ENCODE measurements at places on chromosomes 1 and 21.
A peak's percentile ranks its signal among the peaks of the same experiment; 100 is the strongest.

GRCh38 chr21:41641821-41642701 lies 124.8 kb downstream of the RIPK4 start:
- peak; percentile 94 for DNase-seq

GRCh38 chr1:184753117-184753516 lies 1.5 kb downstream of the EDEM3 start:
- no peak for DNase-seq

- peak; percentile 48 for DNase-seq
Measured at GRCh38 chr1:156140879-156141707, 12.3 kb upstream of the SEMA4A start.

GRCh38 chr1:231091415-231091814 lies 51.4 kb upstream of the FAM89A start:
- no peak for DNase-seq

GRCh38 chr1:161940866-161941591 lies 82.6 kb downstream of the OLFML2B start:
- peak; percentile 21 for DNase-seq

- no peak for DNase-seq
Measured at GRCh38 chr1:170351366-170351946, 180.5 kb upstream of the GORAB start.

DNA sequence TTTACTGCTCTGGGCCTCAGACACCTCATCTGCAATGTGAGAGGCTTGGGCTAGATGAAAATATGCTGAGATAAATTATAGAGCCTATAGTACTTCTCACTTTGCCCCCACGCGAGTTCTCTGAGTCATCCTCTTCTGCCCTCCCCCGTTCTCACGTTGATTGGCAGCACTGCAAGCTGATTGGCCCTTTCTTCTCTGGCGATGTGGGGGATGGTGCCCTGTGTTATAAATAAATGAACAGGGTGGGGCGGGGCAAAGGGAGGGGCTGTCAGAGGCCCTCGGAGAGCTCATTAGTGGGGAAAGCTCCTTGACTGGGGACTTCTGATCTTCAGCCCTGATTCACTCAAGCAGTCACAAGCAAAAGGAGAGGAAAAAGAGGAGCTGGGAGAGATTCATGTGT lies 64.3 kb upstream of the ZC3H12A start:
- no peak for DNase-seq

- no peak for DNase-seq
Measured at GRCh38 chr21:14484188-14485009, 61.7 kb downstream of the SAMSN1 start.

GRCh38 chr1:53981220-53981619 lies 35.1 kb downstream of the LRRC42 start:
- DNase-seq, result no peak

- no peak for DNase-seq
Measured at GRCh38 chr1:9990944-9991343, 6.1 kb upstream of the RBP7 start.

- DNase-seq, result no peak
Measured at GRCh38 chr1:232650845-232651244, 20.9 kb upstream of the SIPA1L2 start.

DNA sequence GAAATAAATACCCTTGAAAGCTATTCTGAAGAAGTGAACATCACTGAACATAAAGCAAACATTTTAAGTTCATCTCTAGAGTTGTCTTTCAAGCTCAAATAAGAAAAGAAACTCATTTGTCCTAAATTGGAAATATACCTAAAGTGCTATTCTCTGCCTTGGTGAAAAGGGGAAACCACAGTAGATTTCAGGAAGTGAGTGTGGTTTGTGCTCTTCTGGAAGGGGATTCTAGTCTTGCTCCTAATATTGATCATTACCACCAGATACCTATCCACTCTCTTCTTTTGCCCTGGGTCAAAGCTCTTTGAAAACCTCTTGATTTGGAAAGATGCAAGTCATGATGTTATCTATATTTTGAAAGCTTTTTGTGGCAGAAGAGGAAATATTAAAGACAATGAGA lies 798.1 kb downstream of the ADGRL2 start:
- DNase-seq, result no peak

- peak; percentile 56 for DNase-seq
Measured at GRCh38 chr1:160040476-160040875, 8.7 kb upstream of the PIGM start.

- DNase-seq, result no peak
Measured at GRCh38 chr1:3296826-3297225, 157.6 kb upstream of the ARHGEF16 start.

GRCh38 chr1:203873094-203873493 lies 11.7 kb downstream of the SNRPE start:
- no peak for DNase-seq

DNA sequence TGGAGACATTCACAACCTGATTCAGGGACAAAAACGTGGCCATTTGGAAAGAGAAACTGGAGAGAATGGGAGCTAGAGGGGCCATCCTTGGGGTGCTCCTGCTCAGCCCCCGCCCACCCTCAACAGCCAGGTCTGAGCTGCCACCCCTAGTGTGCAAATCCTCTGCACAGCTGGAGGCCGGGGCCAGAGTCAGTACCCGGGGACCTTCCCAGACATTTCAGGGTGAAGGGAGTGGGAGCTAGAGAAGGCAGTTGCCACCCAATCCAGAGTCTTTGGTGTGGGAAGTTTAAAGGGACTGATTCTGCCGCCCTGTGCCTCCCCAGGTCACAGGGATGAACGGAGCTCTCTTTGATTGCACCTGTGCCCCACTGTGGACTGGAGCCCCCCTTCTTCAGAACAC lies 397.4 kb downstream of the MATN1 start:
- no peak for DNase-seq

DNA sequence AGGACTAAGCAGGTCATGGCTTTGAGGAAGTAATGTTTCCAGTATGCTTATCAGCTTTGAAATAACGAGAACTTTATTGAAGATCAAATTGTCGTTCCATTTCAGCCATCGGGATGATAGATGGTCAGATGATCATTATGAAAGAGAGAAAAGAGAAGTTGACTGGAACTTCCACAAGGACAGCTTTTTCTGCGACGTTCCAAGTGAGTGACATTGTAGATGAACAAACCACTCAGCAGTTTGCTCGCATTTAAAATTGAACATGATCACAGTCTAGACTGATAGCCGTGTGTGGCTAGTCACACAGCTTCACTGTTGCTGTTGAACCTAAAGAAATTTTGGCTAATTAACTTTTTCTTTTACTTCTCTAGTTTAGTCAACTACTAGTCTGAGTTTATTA lies 151.1 kb downstream of the TLR5 start:
- no peak for DNase-seq
